Fibroblast of skin of abdomen (primary cell): ENCODE measurements at places on chromosomes 2 and 18.

GRCh38 chr18:1751249-1751648, 820.1 kb downstream of the METTL4 start:
- DNase-seq: no peak

GRCh38 chr2:7685342-7686015, 768.3 kb downstream of the RNF144A start:
- peak; percentile 88 for DNase-seq

DNA sequence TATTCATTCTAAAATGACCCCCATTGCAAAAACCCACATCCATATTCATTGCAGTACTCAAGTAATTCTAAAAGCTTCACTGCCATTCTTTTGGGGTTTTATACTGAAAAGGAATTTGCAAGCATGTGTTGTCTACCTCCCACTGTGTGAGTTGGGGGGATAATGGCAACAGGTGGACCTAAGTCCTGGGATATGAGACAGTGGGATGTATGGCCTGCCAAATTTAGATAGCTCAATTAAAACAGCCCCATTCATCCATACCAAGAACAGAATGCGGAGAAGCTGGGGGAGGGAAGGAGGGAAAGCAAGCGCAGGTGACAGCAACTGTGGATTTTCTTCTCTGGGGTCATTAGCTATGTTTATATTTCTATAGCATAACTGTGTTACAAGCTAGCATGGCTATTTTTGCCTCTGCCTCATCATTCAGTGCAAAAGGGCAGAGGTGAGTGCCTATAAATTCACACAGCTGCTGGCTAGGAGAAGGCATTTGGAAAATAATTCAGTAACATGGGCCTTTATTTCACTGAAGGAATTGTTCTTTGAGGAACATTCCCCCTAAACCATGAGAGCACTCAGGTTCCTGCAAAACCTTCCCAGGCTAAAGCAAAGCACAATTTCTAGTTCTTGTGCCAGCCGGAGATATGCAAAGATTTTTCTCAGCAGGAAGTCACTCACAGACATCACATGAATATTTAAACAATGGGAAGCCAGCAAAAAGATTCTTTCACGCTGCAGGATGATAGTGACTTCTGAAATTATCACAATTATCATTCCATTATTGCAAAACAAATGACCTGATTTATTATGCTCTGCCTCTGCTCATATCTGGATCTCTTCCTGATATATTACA, 393.9 kb upstream of the ACVR2A start:
- no peak for DNase-seq

- peak; percentile 81 for DNase-seq
These were observed 200.4 kb downstream of the INO80D start for GRCh38 chr2:205885492-205886099.

- DNase-seq: no peak
These were observed 247.2 kb downstream of the EIPR1 start for GRCh38 chr2:3130444-3130843.

GRCh38 chr2:147603876-147604275, 241.0 kb upstream of the ACVR2A start:
- no peak for DNase-seq

DNA sequence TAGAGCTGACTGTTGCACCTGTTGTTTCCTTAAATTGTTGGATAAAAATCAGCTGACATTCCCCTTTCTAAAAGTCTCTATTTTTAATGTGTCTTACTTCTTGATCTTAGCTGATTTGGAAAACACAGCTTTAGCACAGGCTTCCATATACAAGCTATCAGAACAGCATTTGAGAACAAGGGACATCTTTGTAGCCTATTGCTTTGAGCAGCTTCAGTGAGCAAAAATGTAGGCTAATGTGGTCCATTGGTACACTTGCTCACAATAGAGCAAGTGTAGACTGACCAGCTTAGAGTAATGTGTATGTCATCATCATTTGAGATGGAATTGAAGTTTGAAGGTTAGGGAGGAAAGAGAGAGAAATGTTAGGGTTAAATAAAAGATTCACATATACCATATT, 7.0 kb downstream of the INPP1 start:
- DNase-seq: no peak

DNA sequence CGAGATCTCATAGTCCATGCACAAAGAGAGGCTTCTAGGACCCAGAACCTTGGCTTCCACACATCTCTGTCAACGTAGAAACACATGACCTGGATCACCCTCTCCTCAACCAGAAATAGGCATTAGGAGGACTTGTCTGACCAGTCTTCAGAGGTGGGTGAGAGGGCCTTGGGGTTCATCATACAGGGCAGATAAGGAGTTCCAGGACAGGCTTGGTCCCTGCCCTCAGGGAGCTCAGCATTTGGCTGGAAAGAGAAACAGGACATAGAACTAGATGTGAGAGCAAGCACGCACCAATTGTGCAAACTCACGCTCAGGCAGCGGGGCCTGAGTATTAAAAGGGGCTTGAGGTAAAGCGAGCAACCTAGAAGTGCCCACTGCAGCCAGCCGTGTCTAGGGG, 28.6 kb upstream of the NOTO start:
- no peak for DNase-seq

DNA sequence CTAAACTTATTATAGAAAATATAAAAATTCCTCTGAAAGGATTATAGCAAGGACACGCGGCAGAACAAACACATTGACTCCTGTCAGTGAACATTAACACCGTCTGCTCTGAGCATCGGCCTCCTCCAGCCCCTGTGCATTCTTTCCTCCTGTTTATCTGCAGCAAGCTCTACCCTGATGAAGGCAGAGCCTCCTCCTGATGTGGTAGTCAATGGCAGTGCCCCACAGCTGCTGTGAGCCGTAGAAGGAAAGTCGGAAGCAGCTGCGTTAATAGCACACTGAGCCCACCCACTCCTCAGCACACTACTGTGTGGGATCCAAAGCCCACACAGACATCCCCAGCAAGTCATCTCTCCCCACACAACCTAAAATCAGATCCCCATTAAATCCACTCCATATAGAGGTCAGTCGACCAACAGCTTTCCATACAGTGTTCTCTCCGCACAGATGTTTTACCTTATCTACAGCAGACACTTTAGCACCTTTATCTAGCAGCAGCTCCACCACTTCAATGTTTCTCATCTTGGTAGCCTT, 41.0 kb downstream of the KIDINS220 start:
- no peak for DNase-seq
